ENCODE measurements at places on chromosomes 6 and 20.

DNA sequence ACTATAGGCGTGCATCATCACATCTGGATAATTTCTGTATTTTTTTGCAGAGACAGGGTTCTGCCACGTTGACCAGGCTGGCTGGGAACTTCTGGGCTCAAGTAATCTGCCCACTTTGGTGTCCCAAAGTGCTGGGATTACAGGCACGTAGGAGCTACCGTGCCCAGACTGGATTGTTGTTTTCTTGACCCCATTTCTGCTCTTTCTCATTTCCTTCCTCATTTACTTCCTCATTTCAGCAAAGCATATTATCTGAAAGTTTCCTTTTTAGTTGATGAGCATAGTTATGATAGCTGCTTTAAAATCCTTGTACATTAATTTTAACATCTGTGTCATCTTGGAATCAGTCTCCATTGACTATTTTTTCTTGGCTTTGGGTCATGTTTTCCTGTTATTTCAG is 301.0 kb upstream of the RUNX2 start:
- no peak for DNase-seq

DNA sequence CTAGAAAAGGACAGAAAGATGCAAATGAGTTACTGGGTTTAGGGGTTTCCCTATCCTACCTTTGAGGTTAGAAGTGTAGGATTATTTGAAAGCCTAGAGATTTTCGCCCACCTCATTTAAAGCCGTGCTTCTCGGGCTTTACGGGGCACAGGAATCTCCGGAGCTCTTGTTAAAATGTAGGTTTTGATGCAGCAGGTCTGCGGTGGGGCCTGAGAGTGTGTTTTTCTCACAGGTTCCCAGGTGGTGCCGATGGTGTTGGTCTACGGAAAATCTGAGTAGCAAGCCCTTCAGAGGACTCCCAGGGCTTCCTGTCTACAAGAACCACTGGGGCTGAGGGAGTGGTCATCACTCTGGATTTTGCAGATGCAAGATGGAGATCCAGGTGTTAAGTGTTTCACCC is 47.5 kb downstream of the TRAM2 start:
- no peak for DNase-seq

GRCh38 chr20:61761453-61762166 is 304.1 kb downstream of the TAF4 start:
- DNase-seq = no peak

DNA sequence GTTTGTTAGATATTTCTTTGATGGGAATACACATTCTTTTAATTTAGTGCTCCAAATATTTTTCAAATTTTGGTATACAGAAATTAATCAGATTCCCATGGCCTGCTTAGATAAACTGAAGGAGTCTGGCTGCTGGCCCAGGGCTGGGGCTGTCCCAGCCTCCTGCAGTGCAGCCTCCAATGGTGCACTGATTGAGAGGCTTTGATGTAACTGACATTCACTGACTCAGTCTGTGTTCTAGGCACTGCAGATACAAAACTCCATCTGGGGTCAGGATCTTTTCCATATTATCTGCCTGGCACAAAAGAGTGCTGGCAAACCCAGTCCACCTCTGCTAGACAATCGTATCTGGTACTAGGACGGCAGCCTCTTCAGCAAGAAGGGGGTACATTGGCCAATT is 64.8 kb downstream of the GRIK2 start:
- DNase-seq = no peak

- DNase-seq = no peak
These were observed 51.5 kb downstream of the SLC35F1 start for GRCh38 chr6:117958536-117958935.

DNA sequence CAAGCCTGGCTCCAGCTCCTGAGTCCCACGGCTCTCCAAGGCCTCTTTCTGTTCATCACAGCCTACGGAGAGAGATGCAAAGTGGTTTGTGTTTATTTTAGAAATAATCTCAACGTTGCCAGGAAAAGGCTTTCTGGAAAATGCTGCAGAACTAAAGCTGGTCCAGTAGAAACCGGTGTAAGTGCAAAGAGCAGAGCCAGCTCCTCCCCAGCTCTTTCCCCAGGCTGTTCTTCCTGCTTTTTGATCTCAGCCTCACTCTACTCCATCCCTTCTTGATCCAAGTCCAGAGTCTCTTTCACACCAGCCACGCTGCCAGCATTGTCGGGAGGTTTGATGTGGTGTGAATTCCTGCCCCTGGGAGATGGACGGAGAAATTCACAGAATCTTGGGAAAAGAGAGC is 69.8 kb downstream of the TMEM170B start:
- DNase-seq = no peak

DNA sequence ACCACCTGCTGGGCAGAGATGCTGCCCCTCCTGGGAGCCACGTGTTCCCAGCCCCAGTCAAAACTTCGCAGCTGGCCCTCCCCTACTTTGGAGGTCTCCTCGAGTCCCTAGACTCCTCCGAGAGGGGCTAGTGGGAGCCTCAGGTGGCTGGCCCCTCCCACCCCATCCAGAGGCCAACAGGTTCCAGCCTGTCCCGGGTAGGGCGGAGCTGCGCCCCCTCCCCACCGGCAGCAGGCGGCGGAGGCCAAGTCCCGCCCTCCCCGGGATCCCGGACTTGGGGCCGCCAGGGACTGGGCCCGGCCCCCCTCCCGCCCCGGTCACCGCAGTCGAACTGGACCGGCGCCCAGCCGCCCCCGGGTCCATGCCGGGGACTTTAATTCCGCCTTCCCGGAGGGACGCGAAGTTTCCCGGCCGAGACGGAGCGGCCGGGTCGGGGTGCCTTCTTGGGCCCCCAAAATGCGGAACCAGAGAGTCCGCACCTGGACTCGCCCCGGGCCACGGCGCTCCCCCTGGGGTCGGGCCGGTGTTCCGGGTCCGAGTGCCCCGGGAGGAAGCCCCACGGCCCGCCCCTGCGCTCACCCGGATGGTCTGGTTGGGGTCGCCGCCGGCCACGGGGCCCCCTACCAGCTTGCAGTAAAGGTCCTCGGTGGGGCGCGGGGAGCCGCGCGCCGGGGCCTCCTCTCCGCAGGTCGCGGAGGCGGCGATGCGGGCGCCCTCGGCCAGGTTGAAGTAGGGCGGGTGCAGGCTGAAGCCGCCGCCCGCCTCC is 559 bp downstream of the LAMA5 start:
- DNase-seq = no peak

GRCh38 chr6:9482030-9482738 is 932.7 kb downstream of the TFAP2A start:
- no peak for DNase-seq

DNA sequence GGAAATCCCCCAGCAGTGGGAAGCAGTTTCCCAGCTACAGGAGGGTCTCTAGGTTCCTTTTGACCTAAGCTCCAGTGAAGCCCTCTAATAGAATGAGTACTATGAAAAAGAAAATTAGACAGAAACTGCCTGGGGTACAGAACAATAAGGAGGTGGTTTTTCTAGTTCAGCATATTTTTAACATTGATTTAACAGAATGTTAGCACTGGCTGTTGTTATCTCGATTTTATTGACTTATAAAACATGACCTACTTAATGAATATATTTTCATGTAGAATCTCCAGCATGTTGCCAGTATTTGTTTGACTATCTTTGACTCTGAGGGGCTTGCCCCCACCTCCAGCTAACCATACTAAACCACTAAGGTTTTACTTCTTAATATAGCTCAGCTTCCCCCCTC is 19.6 kb downstream of the SCGN start:
- no peak for DNase-seq

GRCh38 chr6:137424251-137424650 is 69.9 kb downstream of the OLIG3 start:
- DNase-seq = no peak

- DNase-seq = no peak
These were observed 271.6 kb downstream of the FARS2 start for GRCh38 chr6:5532941-5533340.

DNA sequence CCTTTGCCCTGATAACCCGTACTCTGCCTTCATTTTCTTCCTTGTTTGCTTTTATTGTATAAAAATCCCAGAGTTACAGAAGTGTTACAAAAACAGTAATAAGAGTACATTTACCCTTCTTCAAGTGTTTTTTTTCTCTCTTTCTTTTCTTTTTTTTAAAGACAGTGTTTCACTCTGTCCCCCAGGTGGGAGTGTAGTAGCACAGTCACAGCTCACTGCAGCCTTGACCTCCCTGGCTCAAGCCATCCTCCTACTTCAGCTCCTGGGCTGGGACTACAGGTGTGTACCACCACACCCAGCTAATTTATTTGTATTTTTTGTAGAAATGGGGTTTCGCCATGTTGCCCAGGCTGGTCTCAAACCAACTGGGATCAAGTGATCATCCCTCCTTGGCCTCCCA is 402.7 kb downstream of the CDKAL1 start:
- no peak for DNase-seq

DNA sequence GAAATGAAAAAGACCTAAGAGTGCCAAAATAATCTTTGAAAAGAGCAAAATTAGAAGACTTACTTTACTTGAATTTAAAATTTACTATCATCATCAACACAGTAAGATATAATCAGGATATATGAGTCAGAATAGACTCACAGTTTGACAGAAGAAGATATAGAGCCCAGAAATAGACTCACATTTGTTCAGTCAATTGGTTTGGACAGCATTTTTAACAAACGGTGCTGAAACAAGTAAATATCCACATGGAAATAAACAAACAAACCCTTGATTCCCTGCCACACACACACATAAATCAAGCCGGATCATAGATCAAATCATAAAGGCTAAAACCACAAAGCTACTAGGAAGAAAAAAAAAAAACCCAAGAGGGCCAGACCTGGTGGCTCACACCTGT is 291.1 kb downstream of the ADGRG6 start:
- no peak for DNase-seq

DNA sequence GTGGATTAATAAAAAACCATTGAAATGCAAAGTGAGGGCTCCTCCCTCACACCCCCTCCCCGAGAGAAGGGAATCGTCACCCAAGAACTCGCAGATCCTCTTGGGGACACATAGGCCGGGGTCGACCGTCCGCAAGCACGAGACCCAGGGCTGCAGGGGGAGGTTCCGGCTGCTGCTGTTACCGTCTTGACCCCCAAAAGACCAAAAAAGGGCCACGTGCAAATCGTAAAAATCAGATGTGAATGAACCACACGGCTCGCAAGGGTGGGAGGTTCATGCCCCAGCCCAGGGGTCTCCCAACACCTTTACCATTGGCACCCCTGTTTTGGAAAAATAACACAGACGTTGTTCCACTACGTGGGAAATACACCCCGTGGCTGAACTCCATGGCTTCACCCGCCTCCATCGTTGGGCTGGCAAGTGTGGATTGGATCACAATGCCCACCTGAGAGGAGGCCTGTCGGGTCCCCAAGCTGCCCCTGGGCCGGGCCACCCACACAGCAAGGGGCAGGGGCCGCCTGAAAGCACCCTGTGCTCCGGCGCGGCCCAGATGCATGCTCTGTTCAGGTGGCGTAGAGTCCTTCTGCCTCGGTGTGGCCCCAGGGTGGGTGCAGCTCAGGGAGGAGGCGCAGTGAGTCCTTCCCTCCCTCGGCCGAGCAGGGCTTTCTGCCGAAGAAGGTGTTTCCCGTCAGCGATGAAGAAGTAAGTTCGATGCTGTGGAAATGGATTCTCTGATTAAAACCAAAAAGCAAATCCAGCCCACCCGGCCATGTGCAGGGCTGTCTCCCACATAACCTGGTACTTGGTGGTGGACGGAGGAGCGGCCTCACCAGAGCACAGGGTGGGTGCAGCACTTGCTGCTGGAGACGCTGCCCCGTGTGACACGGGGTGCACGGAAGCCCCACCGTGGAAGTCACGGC is 85.0 kb downstream of the YTHDF1 start:
- no peak for DNase-seq

- DNase-seq = no peak
These were observed 30.8 kb downstream of the TTI1 start for GRCh38 chr20:38002422-38002821.

- no peak for DNase-seq
These were observed 2.3 kb downstream of the POPDC3 start for GRCh38 chr6:105177556-105177955.

DNA sequence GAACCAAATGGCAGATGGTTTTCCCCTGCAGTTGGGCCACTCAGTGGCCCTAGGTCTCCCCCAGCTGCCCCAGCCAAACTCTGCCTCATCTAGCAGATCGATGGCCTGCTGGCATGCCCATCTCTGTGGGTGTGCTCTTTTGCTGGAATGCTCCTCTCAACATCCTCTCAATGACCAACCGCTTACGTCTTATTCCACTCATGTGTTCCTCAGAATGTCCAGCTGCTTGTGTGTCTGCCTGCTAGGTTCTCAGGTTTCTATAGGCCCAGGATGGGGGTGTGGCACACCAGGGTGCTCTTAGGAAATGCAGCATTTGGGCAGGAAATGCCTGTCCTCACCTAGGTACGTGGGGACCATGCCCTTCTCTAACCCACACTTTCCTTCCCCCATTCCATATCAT is 509.9 kb upstream of the SYNCRIP start:
- no peak for DNase-seq

DNA sequence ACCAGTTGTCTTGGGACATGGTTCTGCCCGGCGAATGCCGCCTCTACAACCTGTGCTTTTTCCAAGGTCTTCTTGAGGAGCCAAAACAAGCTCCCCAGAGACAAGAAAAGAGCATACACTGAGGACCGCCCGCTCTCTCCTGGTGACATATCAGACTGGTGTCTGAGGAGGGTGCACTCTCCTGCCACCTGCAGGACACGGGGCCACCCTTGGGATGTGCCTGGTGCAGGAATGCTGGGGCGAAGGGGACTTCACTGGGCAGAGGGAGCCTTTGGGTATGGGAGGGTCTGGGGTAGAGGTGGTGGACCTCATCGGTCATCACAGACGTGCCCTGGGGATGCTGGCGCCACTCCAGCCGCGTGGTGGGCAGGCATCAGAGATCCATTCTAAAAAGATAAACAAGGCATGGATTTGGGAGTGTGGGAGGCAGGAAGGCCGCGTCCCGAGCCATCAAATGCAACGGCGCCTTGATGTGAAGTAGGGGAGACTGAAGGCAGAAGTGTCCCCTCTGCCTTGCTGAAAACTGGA is 163.3 kb downstream of the CD83 start:
- DNase-seq = no peak

GRCh38 chr20:13703265-13703664 is 64.5 kb upstream of the TASP1 start:
- DNase-seq = no peak

DNA sequence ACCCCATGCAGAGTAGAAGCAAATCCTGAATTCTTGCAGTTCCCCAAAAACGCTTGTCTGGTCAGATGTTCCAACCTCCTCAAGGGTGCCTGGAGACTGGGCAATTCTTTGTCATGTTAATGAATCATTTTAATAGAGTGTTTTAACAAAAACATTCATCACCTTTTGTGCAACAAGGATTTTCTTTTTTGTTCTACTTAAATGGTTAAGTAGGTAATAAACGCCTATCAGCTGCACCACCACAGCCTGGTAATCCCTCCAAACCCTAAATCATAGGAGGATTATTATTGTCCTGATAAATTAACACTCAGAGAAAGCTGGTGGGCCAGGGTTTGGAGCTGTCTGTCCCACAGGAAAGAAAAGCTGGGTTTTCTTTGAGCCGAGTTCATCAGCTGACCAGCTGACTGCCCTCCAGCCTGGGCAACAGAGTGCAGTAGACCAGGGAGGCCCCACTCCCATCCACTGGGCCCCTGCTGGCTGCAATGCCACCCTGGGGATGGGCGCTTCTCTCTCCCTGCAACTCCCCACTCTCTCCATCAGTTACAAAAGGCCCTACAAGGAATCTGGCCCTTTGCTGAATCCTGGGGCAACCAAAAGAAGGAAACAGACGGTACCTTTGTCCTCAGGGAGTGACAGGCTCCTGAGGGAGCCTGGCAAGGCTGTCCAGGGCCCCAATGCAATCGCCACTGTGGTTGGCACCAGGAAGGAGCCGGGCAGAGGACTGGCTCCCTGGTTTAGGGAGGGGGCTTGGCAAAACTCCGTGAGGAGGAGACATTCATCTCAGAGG is 23.1 kb upstream of the BMP7 start:
- DNase-seq = no peak

- DNase-seq = peak; percentile 68
These were observed 535 bp downstream of the EXOC2 start for GRCh38 chr6:692356-692851.

GRCh38 chr6:96532399-96532798 is 10.8 kb downstream of the UFL1 start:
- no peak for DNase-seq

Data from stimulated activated CD4-positive, alpha-beta T cell treated with anti-CD3 and anti-CD28 coated beads, Interleukin-12 subunit alpha, Interleukin-12 subunit beta, amount 100 ng/mL, for 24 hours (primary cell).